ENCODE measurements at places on chromosomes 2 and 18. TPM values are rescaled to one million over a fixed set of nuclear protein-coding genes. Genes with fewer than 3 reads are reported as not detected.

DNA sequence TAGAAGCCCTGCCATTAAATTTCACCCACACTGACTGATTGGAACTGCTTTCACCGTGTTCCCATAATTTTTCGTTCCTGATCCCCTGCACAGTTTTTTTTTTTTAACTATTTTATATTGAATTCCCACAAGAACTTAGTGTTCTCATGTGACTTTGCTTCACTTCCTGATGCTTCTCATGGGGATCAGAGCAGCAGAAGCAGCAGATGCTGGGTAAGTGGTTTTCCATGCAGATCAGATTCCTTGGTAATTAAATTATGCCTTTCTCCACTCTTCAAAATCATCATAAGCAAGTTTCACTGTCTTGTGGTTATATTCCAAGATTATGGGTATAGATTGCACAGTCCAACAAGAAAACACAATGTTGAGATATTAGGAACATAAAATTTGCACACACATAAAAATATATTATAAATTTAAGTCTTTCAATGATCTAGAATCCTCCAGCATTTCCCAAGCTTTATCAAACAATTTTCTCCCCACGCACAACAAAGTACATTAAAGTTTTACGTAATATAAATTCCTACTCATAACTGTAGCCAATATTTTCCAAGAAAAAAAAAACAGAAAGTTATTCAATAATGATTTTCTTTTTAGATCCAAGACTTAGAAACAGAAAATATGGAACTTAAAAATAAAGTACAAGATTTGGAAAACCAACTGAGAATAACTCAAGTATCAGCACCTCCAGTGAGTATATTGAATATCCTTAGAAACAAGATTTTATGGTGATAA lies 277.9 kb downstream of the GULP1 start:
- no peak for DNase-seq
- no peak overlapping the region for H3K4me3 ChIP-seq
- no peaks in the 10 kb centered on the region for H3K4me1 ChIP-seq
- no peaks in the 10 kb centered on the region for H3K36me3 ChIP-seq
- H3K27me3 ChIP-seq, result no peaks in the 10 kb centered on the region
- H3K27ac ChIP-seq, result no peak overlapping the region

- H3K4me3 ChIP-seq, result no peak overlapping the region
- H3K27ac ChIP-seq, result no peak overlapping the region
- no peak for DNase-seq
- H3K27me3 ChIP-seq, result no peaks in the 10 kb centered on the region
- H3K4me1 ChIP-seq, result peaks cover 11% of the 10 kb centered on the region
- no peaks in the 10 kb centered on the region for H3K36me3 ChIP-seq
These were observed 33.5 kb downstream of the GRHL1 start for GRCh38 chr2:9984871-9985480.

The SATB2 gene
- total RNA-seq, result 0.06 TPM

DNA sequence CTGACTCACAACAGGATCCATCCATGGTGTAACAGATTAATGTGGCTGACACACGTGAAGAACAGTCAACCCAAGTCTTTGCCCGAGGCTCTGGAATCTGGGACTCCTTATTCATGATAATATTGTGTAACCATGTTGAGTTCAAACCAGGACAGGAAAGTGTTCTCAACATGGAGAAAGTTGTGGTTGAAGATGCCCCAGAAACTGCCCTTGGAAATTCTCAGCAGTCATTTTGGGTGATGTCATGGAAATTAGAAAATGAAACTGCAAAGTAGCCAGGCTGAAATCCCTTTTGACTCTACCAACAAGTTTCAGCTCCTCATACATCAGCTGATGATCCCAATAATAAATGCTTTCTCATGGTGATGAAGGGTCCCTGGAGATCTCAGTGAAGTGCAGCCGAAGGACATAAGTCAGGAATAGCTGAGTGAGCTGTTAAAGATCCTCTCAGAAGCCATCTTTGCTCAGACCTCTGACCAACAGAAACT lies 307.7 kb downstream of the TNS1 start:
- H3K4me1 ChIP-seq, result no peaks in the 10 kb centered on the region
- H3K27me3 ChIP-seq, result no peaks in the 10 kb centered on the region
- H3K27ac ChIP-seq, result no peak overlapping the region

GRCh38 chr2:188285774-188286173 lies 5.9 kb upstream of the GULP1 start:
- no peak overlapping the region for H3K27ac ChIP-seq
- no peak for DNase-seq
- H3K4me3 ChIP-seq, result no peak overlapping the region
- H3K4me1 ChIP-seq, result no peaks in the 10 kb centered on the region
- H3K36me3 ChIP-seq, result no peaks in the 10 kb centered on the region
- H3K27me3 ChIP-seq, result peaks cover 4% of the 10 kb centered on the region

DNA sequence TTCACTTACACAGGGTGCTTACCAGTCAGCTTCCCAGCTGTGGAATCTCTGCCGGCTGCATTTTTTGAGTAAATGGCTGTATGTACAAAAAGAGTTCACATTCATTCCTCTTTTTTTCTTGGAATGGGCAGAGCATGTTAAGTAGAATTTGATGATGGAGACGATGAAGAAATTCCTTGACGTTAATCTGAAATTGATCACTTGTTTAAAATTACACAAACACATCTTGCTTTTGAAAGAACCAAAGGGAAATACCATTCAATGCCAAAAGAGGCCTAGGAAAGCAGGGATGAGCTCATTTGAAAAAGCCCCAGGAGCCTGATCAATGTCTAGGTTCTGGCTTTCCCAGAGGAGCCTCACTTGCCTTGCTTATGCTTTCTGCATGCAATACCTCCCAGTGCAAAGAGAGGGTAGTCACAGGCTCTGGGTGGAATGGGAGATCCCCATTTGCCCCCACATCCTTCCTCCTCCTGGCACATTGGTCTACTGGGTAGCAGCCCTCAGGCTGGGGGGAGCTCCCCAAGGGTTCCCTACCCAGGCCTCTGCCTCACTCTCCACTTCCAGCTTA lies 12.3 kb upstream of the SMAD7 start:
- no peak overlapping the region for H3K27ac ChIP-seq
- no peaks in the 10 kb centered on the region for H3K36me3 ChIP-seq
- H3K4me3 ChIP-seq, result no peak overlapping the region
- H3K4me1 ChIP-seq, result peaks cover 5% of the 10 kb centered on the region
- H3K27me3 ChIP-seq, result no peaks in the 10 kb centered on the region

DNA sequence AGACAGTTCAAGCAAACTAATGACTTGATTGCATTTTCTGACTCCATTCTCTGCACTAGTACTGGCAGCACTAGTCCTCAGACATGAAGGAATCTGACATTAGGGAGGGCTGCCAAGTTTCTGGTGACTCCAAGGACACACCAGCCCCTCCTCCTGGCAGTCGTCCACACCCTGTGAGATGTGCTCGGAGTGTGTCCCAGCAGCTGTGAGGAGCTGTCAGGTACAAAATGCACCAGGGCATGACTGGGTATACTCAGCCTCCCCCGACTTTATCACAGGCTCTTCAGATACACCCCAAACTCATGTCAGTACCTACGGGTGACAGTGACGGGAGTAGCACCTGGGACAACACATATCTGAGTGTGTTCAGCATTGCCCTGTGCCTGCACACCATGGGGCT lies 43.1 kb downstream of the EDAR start:
- no peaks in the 10 kb centered on the region for H3K36me3 ChIP-seq
- H3K27me3 ChIP-seq, result no peaks in the 10 kb centered on the region
- no peak for DNase-seq
- H3K27ac ChIP-seq, result no peak overlapping the region

The FSHR gene
- total RNA-seq, result not detected

DNA sequence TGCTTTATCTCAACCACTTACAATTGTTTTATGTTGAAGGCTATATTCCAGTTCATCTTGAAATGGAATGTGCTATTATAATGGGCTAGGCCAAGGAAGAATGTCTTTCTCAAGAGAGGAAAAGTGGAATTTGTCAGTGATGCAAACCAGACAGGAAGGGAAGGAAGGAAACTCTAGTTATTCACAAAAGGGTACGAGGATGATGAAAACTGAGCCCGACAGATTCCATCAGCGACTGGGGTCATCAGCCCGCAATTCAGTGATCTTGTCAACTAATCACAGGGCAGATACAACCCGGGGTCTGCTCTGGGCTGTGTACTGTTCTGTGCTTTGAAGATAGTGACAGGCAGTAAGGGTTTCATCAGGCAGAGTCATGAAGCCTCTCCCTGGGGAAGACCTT lies 23.4 kb upstream of the LYPD6 start:
- H3K36me3 ChIP-seq, result no peaks in the 10 kb centered on the region
- no peak for DNase-seq
- no peaks in the 10 kb centered on the region for H3K4me1 ChIP-seq

DNA sequence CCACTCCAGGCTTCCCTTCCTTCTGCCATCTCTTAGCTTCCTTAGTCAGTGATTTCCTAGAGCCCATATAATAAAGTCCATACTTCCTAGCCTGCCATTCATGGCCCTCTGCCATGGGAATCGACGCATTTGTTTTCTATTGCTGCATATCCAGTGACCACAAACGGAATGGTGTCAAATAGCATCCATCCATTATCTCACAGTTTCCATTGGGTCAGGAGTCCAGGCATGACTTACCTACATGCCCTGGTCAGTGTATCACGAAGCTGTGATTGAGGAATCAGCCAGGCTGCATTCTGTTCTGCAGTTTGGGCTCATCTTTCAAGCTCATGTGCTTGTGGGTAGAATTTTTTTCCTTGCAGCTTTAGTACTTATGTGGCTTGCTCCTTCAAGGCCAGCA lies 209.7 kb upstream of the EPAS1 start:
- DNase-seq, result no peak
- no peak overlapping the region for H3K4me3 ChIP-seq
- H3K27me3 ChIP-seq, result no peaks in the 10 kb centered on the region
- no peaks in the 10 kb centered on the region for H3K36me3 ChIP-seq
- peaks cover 2% of the 10 kb centered on the region for H3K4me1 ChIP-seq

The CXCR4 gene
- 308 TPM for total RNA-seq

The TRIM43 gene
- not detected for total RNA-seq

The PCBP1 gene
- total RNA-seq, result 383 TPM

The HAAO gene
- 0.44 TPM for total RNA-seq

DNA sequence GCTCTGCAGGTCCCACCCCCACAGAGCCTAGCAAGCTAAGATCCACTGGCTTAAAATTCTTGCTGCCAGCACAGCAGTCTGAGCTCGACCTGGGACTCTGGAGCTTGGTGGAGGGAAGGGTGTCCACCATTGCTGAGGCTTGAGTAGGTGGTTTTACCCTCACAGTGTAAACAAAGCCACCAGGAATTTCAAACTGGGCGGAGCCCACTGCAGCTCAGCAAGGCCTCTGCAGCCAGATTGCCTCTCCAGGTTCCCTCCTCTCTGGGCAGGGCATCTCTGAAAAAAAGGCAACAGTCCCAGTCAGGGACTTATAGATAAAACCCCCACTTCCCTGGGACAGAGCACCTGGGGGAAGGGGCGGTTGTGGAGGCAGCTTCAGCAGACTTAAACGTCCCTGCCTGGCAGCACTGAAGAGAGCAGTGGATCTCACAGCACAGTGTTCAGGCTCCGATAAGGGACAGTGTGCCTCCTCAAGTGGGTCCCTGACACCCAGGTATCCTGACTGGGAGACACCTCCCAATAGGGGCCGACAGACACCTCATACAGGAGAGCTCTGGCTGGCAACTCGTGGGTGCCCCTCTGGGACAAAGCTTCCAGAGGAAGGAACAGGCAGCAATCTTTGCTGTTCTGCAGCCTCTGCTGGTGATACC lies 20.0 kb upstream of the NEMP2 start:
- no peak for DNase-seq
- H3K27ac ChIP-seq, result no peak overlapping the region
- no peaks in the 10 kb centered on the region for H3K27me3 ChIP-seq
- no peaks in the 10 kb centered on the region for H3K36me3 ChIP-seq

GRCh38 chr2:240626531-240627300 lies 1.4 kb downstream of the GPR35 start:
- peak overlapping the region; percentile 81 for H3K27ac ChIP-seq
- no peak for DNase-seq
- peaks cover 72% of the 10 kb centered on the region for H3K4me1 ChIP-seq
- H3K36me3 ChIP-seq, result no peaks in the 10 kb centered on the region
- H3K27me3 ChIP-seq, result no peaks in the 10 kb centered on the region

DNA sequence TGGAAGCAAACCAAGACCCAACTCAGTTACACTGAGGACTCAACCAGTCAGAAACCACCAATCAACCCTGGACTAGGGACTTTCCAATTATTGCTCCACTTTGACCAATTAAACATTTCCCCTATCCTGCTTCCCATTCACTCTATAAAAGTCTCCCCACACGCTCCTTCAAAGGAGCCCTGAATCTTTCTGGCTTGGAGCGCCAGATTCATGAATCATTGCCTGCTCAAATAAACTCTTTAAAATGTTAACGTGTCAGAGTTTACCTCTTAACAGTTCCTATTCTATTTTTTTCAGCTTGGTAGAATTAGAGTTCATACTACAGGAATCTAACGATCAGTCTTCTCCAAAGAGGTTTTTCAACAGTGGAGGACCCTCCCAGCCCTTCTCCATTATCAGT lies 20.7 kb upstream of the SULT1C2 start:
- H3K36me3 ChIP-seq, result no peaks in the 10 kb centered on the region
- no peak overlapping the region for H3K4me3 ChIP-seq
- H3K4me1 ChIP-seq, result no peaks in the 10 kb centered on the region
- DNase-seq, result no peak
- H3K27ac ChIP-seq, result no peak overlapping the region

The SDC1 gene
- not detected for total RNA-seq

GRCh38 chr2:45769056-45769455 lies 117.6 kb downstream of the PRKCE start:
- H3K4me1 ChIP-seq, result no peaks in the 10 kb centered on the region
- H3K36me3 ChIP-seq, result no peaks in the 10 kb centered on the region
- no peak overlapping the region for H3K27ac ChIP-seq
- DNase-seq, result no peak

- H3K4me3 ChIP-seq, result no peak overlapping the region
- no peaks in the 10 kb centered on the region for H3K4me1 ChIP-seq
- H3K27me3 ChIP-seq, result no peaks in the 10 kb centered on the region
- no peaks in the 10 kb centered on the region for H3K36me3 ChIP-seq
- no peak for DNase-seq
These were observed 50.7 kb downstream of the RMDN2 start for GRCh38 chr2:37975808-37976207.

GRCh38 chr2:67057901-67058703 lies 339.0 kb upstream of the ETAA1 start:
- no peak overlapping the region for H3K4me3 ChIP-seq
- H3K27ac ChIP-seq, result no peak overlapping the region
- no peaks in the 10 kb centered on the region for H3K27me3 ChIP-seq
- no peak for DNase-seq

The IL18RAP gene
- 6.5 TPM for total RNA-seq

The IL36A gene
- total RNA-seq, result not detected

The CFLAR gene
- 235 TPM for total RNA-seq

The KRTCAP3 gene
- total RNA-seq, result 23.6 TPM

GRCh38 chr2:104844807-104845551 lies 8.9 kb upstream of the POU3F3 start:
- DNase-seq, result no peak
- no peaks in the 10 kb centered on the region for H3K36me3 ChIP-seq
- H3K27me3 ChIP-seq, result peaks cover 33% of the 10 kb centered on the region
- H3K4me1 ChIP-seq, result no peaks in the 10 kb centered on the region

- H3K4me3 ChIP-seq, result no peak overlapping the region
- peaks cover 20% of the 10 kb centered on the region for H3K4me1 ChIP-seq
- no peak for DNase-seq
These were observed 2.0 kb upstream of the ZFAND2B start for GRCh38 chr2:219204425-219205164.
